Posterior vena cava (tissue), 2 donors: ENCODE measurements at places on chromosomes 5 and 9. TPM values are rescaled to one million over a fixed set of nuclear protein-coding genes. Genes with fewer than 3 reads are reported as not detected.

Gene PFN3
- total RNA-seq = not detected

Gene CDC20B
- not detected for total RNA-seq

Gene MACIR
- total RNA-seq = 4.8 TPM

Gene WDR31
- total RNA-seq = 2.3 TPM

Gene DDX4
- total RNA-seq = not detected

Gene IL4
- total RNA-seq = not detected

Gene OCLN
- total RNA-seq = 1.9 TPM

Gene CA9
- 1.2 TPM for total RNA-seq
